ENCODE measurements at places on chromosomes 13 and 19. TPM values are rescaled to one million over a fixed set of nuclear protein-coding genes. Genes with fewer than 3 reads are reported as not detected.

GRCh38 chr13:22536851-22537250, 643.9 kb upstream of the SGCG start:
- peaks cover 1% of the 10 kb centered on the region for H3K36me3 ChIP-seq
- H3K4me3 ChIP-seq: no peak overlapping the region
- H3K27ac ChIP-seq: no peak overlapping the region

GRCh38 chr19:55777528-55777927, 8.6 kb downstream of the RFPL4AL1 start:
- peak; percentile 9 for DNase-seq
- no peaks in the 10 kb centered on the region for H3K4me1 ChIP-seq
- H3K27ac ChIP-seq: no peak overlapping the region
- peaks cover 18% of the 10 kb centered on the region for H3K27me3 ChIP-seq
- H3K4me3 ChIP-seq: no peak overlapping the region

- DNase-seq: no peak
- H3K36me3 ChIP-seq: peaks cover 2% of the 10 kb centered on the region
- H3K4me3 ChIP-seq: no peak overlapping the region
- peaks cover 15% of the 10 kb centered on the region for H3K4me1 ChIP-seq
These were observed 2.3 kb downstream of the FUT2 start for GRCh38 chr19:48698046-48698445.

Gene ERVV-1
- not detected for total RNA-seq

Gene THSD1
- not detected for total RNA-seq

Gene FBXO17
- total RNA-seq: not detected

Gene SLC46A3
- total RNA-seq: 3.2 TPM

Gene ACER1
- not detected for total RNA-seq

Gene BRME1
- total RNA-seq: 5.9 TPM

Data from activated naive CD4-positive, alpha-beta T cell treated with anti-CD3 and anti-CD28 coated beads for 36 hours (primary cell).